NCI-H774 (cell line): ENCODE measurements at places on chromosomes 3 and 15.
A peak's percentile ranks its signal among the peaks of the same experiment; 100 is the strongest.

- no peak for DNase-seq
Observed at GRCh38 chr15:80234883-80235282, 17.1 kb downstream of the CTXND1 start.

- no peak for DNase-seq
Observed at GRCh38 chr15:81189583-81190283, 6.9 kb upstream of the IL16 start.

DNA sequence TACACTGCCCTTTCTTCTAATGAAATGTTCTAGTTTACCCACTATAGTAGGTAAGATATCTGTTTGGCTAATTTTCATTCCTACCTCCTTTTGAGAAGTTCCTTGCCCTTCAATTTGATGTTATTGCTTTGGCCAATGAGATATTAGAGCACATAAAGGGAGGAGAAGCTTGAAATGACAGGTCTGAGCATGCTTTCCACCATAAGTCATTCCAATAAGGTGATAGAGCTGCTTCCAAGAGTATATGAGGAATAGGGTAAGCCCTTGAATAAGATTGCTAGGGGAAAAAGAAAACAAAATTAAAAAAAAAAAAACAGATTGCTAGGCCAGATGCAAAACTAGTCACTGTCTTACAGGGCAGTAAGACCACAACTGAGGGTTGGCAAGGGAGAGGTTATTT lies 78.9 kb upstream of the TRIM42 start:
- no peak for DNase-seq

- no peak for DNase-seq
Observed at GRCh38 chr15:60994963-60995475, 234.1 kb downstream of the RORA start.

DNA sequence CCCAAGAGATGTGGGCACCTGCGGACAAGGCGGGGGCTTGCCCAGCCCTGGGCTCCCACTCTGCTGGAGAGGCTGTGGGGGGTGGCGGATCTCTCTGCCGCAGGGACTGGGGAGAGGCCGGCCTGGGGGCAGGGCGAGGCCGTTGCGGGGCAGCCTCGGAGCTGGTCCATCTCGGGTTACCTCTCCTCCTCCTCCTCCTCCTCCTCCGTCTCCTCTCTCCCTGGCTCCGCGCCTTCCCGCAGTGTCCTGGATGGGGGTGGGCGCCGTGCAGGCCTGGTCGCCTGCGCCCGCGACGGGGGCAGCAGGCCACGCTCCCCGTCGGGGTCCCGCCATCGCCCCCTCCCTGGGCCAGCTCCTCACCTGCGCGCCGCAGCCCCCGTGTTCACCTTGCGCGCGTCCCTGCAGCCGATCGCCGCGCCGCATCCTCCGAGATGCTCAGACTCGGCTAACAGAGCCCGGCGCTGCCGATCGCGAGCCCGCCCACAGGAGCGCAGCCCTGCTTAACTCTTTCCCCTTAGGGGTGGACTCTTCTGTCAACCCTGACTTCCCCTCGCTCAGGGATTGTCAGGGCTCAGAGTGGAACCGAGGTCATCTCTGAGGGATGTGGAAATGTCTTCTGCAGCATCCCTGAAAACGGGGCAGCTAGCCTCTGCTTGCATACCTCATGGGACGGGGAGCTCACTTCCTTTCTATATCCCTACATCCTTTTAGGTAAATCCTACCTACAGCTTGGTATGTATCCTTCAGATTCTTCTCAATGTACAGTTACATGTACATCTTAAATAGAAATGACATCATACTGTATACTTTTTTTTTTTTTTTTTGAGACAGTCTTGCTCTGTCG lies at the start of gene PRRT3:
TSS of gene PRRT3 (minus strand) at position 447 of the 844 bp plus-strand sequence. CDS start 2,293 bp downstream, outside the sequence.
- no peak for DNase-seq

- DNase-seq = no peak
Observed at GRCh38 chr3:162370141-162370540, 873.5 kb downstream of the OTOL1 start.

DNA sequence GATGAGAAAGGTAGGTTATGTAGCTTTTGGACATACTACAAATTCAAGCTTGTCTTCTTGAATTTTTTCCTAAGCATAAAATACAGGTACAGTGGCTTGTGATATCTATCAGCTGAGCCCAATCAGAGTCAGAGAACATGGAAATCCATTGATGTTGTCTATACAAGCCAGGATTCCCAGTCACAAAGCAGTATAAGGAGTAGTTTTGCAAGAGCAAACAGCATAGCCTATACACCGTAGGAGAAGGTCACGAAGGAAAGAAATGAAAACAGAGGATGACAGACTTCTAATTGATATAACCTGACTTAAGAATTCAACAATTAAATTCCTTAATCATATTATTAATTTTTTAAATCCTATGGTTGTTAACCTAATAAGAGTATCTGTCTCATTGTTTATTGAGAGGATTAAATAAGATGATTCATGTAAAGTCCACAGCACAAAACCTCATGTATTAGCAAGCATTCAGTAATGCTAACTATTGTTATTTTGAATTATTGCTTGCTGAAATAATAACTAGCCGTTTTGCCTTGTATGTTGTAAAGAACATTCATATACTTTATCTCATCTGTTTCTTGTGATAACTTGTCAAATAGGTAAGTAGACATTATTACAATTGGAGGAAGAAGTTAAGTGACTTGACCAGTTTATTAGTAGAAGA lies 276.6 kb upstream of the ZPLD1 start:
- no peak for DNase-seq

DNA sequence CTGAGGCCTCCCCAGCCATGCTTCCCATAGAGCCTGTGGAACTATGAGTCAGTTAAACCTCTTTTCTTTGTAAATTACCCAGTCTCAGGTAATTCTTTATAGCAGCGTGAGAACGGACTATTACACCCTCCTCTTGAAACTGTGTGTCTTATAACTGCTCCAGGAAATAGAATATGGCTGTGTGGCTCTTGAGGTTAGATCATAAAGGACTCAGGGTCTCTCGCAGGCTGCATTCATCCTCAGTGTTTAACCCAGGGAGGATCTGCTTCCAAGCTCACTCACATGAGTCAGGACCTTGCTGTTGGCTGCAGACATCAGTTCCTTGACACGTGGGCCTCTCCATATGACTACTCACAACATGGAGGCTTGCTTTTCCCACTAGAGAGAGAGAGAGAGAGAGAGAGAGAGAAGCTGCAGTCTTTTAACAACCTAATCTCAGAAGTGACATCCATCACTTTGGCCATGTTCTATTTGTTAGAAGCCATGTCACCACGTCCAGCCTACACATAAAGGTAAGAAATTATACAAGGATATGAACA lies 114.3 kb upstream of the UBE2E1 start:
- DNase-seq = no peak

GRCh38 chr15:62253294-62253693 lies 88.2 kb upstream of the C2CD4B start:
- no peak for DNase-seq

- DNase-seq = peak; percentile 37
Observed at GRCh38 chr3:17352620-17353019, 389.8 kb downstream of the TBC1D5 start.

GRCh38 chr15:75217012-75217411 lies 15.3 kb downstream of the C15orf39 start:
- DNase-seq = no peak

GRCh38 chr3:40975711-40976121 lies 223.6 kb upstream of the CTNNB1 start:
- DNase-seq = no peak

DNA sequence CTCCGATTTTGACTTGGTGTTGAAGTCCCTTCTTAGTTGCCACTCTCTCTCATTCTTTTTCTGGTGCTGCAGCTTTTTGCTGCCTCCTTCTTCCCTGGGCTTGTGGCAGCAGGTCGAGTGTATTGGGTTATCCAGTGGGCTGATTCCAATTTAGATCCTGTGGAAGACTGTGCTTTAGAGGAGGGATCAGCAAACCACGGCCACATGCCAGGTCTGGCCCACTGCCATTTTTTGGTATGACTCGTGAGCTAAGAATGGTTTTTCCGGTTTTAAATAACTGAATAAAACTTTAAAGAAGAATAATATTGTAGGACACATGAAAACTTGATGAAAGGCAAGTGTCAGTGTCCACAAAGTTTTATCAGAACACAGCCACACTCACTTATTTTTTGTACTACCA lies 330.5 kb downstream of the ROBO2 start:
- no peak for DNase-seq

- DNase-seq = no peak
Observed at GRCh38 chr3:114674036-114674435, 380.2 kb downstream of the TIGIT start.

- DNase-seq = no peak
Observed at GRCh38 chr3:45623393-45623792, 28.8 kb downstream of the LIMD1 start.

GRCh38 chr15:67603063-67603462 lies 60.6 kb downstream of the MAP2K5 start:
- DNase-seq = no peak

DNA sequence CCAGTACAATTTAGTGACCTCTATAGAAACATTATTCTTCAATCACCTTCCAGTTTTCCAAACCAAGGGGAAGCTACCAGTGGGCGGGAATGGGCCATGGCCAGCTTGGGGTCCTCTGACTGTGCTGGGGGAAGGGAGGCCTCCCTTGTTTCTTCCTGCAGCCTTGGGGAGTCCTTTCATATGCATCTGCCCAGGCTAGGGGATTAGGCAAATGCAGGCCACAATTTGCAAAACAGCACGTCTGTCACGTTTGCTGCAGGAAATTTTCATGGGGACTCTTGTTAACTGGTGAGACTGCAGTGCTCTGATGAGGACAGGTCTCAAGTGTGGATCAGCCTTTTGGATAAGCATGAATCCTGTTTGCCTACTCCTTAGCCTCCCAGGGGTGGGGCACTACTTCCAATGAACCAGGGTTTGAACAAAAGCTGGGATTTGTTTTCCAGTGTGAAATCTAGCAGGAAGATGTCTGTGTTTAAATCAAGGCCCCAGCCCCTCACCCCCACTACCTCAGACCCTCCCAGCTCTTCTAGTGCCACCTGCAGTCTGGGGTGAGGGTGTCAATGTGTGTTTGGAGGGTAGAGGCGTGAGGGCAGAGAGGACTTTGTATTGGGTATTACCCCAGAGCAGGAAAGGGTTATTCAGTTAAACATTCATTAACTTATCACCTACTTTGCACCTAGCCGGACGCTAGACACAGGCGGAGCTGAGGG lies 219.9 kb downstream of the OPA1 start:
- DNase-seq = no peak

- DNase-seq = no peak
Observed at GRCh38 chr3:136667081-136667480, 85.1 kb downstream of the STAG1 start.

DNA sequence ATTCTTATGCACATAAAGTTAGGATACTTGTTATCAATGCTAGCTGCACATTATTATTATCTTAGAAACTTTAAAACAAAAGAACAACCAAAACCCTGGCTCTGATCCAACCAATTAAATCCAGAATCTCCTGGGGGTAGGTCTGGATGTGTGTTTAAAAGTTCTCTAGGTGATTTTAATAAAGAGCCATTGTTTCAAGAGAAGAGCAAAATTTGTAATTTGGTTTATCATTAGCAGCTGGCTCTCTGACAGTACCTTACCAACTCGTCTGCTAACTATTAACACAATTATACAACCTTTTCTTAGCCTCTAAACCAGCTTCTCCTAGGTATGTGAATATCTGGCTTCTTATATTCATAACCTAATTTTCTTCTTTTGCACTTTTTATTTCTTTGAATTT lies 68.9 kb downstream of the IFT80 start:
- DNase-seq = no peak

DNA sequence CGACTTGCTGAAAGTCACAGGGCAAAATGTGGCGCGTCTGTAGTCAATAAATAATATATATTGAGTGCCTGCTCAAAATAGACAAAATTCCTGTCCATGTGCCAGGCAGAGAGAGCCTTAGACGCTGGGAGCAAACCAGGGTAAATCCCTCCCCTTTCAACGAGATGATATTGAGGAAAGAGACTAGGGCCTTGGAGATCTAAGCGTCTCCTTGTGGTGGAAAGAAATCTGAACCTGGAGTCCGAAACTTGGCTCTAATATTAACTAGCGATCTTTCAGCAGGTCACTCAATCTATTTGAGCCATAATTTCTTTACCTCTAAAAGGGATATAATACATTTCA lies 348 bp upstream of the DPP8 start:
- DNase-seq = no peak

DNA sequence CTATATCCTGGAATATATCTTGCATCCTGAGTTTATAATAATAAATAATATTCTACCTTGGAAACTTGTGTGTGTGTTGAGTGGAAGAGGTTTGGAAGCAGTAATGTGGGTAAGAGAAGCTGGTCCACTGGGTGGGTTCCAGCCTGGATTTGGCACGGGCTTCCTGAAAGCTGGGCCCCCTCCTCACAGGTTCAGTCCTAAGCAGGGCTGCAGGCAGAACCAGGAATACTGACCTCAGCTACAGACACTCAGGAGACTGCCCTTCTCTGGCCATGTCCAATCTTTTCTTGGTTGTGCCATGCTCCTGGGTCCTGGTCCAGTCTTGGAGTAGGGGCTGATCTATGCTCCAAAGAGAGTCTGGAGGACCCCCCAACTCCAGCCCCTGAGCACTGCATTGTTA lies 4.5 kb downstream of the MYD88 start:
- no peak for DNase-seq

- no peak for DNase-seq
Observed at GRCh38 chr3:186691676-186692075, 25.5 kb upstream of the KNG1 start.

DNA sequence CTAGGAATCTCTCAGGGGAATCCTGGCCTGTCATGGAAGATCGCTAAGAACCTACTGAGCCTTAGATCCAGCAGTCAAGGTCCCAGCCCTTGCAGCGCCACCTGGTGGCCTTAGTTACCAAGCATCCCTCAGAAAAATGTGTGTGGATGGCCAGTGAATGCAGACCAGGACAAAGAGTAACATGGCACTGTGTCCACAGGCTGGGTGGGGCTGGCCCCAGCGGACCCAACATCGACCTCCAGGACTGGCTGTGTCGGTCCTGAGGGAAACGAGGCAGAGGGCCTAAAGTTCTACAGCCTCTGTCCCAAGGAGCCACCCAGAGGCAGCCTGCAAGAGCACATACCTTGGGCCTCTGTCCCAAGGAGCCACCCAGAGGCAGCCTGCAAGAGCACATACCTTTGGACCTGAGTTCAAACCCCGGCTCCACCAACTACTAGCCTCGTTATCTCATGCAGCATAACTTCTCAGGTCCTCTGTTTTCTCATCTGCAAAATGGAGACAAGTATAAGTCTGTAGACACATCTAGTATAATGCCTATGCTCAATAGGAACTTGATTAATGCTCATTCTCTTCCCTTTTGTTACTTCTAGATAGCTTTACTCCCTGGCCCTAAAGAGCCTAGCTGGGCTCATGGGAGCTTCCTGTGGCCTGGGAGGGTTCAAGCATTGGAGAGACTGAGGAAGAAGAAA lies 57.5 kb upstream of the HERC1 start:
- DNase-seq = peak; percentile 54

DNA sequence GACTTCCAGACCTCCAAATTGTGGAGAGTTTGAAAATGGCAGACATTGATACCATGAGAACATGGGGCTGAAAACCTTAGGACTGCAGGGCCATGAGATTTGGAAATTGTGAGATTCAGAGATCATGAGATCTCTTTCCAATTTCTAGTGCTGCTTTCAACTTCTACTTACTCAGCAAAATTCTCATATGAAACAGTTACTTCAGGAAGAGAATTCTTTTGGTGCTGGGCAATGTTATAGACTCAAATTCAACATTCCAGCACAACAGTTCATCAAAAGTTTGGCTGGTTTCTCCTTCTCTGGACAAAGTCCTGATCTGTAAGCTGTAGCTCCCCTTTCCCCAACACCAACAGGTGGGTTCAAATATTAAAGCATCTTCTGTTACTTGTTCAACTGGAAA lies 506.9 kb upstream of the NECTIN3 start:
- DNase-seq = no peak

- DNase-seq = peak; percentile 69
Observed at GRCh38 chr3:3110299-3110630, at the start of gene IL5RA. TSS of gene IL5RA (minus strand) at chr3:3110374. CDS start at chr3:3104984, 5,390 bp downstream.

- peak; percentile 42 for DNase-seq
Observed at GRCh38 chr3:168040607-168041208, 55.0 kb downstream of the GOLIM4 start.
